ENCODE measurements at places on chromosomes 1 and 21.

- DNase-seq, result no peak
These were observed 864.0 kb downstream of the KCNT2 start for GRCh38 chr1:195744256-195744655.

- peak; percentile 78 for DNase-seq
These were observed 185.6 kb upstream of the NRIP1 start for GRCh38 chr21:15250384-15250783.

DNA sequence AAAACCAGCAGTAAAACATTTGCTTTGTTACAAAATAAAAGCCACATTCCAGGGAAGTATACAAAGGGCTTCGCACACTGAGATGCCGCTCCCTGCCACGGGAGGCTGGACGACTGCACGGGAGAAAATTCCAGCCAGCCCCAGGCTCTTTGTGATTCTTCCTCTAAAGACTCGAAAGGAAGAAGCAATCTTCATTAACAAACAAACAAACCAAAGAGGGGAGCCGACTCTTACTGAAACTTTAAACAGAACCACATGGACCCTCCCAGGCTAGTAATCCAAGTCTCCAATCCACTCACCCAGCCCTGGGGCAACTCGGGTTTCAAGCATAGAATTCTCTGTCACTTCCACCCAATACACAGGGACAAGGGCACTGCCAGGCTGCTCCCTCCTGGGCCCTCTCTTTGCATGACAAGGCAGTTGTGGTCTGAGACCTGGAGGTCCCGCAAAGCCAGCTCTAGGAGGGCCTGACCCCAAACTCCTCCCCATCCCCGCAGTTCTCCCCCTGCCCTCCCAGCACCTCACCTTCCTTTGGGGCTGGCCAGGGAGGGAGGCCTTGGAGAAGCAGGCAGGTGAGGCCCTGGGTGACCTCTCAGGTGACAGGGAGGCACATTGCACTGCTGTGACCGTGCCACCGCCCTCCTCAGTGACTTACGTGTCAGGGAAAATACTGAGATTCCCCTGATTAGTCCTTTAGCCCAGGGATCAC lies 26.6 kb upstream of the COL18A1 start:
- DNase-seq, result no peak

GRCh38 chr1:156468693-156469345 lies 31.8 kb downstream of the MEF2D start:
- DNase-seq, result no peak

- DNase-seq, result no peak
These were observed 6.3 kb upstream of the PADI1 start for GRCh38 chr1:17198476-17199258.

DNA sequence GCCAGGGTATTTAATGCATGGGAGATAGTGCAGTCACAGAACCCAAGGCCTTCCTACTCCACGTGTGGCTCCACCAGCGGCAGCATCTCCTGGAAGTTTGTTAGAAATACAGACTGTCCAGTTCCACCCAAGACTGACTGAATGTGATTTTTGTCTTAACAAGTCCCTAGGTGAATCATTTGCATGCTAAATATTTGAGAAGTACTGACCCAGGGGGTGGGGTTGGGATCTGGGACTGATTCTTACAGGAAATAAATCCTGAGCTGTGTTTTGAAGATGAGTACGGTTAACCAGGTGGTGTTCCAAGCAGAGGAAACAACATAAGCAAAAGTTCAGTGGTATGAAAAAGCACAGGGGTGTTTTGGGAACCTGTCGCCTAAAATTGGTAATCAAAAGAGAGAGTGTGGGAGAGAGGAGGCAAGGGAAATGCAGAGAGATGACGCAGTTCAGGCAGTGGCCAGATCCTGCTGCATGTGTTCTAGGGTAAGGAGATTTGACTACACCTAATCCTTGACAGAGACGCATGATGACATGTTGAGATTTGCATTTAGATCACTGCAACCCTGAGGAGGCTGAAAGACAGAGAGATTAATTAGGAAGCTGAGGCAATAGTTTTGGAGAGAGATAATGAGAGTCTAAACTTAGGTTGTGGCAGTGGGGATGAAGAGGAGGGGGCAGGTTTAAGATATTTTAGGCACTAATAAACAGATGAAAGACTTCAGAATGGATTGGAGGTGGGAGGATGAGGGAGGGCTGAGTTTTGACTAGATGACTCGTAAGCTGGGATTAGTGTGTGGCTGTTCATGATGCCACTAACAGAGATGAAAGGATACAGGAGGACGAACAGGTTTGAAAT lies 3.7 kb upstream of the ZNF326 start:
- DNase-seq, result peak; percentile 57

- no peak for DNase-seq
These were observed 128.9 kb downstream of the GRIK1 start for GRCh38 chr21:29810871-29811270.

GRCh38 chr1:41432481-41433280 lies 51.8 kb downstream of the EDN2 start:
- DNase-seq, result peak; percentile 93

GRCh38 chr1:64743954-64744491 lies 852 bp upstream of the RAVER2 start:
- DNase-seq, result peak; percentile 1

DNA sequence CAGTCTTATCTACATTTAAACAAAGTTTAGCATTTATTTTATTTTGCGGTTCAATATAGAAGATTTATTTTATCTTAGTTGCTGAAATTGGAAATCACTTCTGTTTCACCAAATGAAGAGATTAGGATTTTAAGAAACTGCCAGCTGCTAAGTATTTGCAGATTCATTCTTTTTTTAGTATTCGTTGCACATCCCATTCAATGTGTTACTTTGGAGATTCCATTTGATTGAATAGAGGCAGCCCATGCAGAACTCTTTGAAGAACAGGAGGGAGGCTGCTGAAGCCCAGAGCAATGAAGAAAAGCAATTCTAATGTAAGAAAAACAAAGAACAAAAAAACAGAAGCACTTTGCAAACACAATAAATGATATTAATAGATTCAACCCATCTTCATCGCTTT lies 38.6 kb upstream of the IL12RB2 start:
- DNase-seq, result no peak

DNA sequence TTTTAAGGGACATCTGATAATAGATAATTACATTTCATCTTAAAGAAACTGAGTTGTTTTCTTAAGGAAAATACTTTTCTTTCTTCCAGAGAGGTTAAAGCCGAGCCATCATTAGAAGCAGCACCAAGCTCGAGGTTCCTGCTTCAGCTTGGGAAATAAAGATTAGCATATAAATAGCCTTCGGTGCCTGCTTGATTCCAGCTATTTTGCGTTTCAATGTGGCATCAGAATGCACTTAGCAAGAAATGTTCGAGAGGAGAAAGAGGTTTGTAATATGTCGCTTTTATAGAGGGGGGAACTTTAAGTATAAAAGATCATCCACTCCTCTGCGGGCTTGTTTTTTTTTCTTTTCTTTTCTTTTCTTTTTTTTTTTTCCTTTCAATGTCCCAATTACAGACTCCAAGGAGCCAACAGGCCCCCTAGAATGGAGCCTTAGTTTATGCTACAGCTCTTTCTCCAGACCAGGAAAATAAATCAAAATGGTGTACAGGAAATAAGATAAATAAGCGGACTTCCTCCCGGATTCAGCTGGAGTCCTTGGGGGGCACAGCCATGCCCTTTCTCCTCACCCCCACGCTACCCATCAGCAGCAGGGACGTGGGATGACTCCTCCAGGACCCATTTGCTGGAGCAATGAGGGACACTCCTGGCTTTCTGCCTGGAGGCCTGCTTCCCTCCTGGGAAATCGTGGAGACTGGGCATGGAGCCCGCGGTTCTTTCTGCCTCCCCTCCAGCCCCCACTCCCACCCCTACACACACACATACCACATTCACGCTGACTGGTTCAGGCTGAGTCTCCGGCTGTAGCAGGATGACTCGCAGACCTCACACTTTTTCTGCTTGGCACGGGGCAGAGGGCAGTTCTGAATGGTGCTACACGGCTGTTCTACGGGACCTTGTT lies 131.6 kb downstream of the RRAGC start:
- peak; percentile 7 for DNase-seq

- DNase-seq, result no peak
These were observed 32.3 kb downstream of the SYF2 start for GRCh38 chr1:25199819-25200620.

DNA sequence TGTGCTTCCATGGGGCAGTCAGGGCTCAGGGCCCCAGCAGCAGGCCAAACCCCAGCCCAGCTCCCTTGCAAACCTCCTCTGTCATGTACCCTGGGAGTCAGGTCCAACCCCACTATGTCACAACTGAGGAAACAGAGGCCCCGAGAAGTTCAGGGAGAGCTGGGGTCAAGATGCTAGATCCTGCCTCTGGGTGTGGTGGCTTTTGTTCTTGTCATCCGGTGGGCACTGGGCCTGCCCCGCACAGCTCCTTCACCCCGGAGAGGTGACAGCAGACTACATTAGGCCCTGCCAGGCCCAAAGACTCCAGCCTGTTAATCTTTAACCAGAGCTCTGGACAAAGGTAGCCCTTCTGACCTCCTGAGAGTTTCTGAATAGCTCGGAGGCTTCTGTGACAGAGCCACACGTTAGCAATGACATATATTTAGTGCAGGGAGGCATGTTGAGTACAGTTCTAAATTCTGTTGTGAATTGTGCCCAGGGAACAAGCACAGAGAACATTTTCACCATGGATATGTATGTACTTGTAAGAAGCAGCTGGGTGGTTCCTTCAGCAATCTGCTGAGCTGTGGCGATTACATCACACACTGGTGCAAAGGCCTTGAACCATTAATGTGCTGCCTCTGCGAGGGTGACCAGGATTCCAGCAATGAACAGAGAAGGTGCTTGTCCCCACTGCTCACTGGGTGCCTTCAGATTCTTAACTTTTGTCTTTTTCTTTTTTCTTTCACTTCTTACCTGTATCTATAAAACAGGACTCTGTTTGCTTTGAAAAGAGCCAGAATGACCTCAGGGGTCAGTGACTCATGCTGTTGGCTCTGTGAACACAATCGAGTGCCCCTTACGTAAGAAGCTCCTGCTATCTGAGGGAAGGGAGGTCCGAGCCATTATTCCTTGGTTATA lies 102.8 kb downstream of the RHOU start:
- peak; percentile 94 for DNase-seq

DNA sequence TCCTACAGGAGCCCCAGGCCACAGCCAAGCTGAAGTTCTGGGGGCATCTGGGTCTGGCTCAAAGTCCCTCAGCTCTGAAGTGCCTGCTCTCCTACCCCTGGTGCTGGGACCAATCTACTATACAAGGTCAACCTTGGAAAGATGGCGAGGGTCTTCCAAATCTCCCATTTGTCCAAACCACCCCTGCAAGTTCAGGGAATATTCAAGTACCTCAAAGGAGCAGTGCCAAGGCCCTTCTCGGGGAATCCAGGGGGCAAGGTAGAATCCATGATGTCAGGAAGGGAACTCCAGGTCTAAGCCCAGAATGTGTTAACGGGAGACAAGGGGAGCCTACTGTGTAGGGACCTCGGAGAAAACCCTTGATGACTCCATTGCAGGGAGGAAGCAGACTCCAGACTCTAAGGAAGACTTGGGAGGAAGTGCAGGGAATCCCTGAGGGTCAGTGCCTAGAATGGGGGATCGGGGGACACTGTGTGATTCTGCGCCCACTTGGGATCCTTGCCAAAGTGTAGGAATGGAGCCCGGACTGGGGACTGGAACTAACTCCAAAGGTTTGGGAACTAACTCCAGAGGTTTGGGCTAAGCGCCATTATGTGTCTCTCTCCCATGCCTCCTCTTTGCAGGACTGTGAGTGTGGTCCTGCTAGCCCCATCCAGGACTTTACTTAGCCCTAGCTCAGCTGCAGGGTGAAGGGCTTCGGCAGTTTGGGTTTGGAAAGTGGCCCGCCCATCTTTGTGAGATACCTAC lies 8.7 kb downstream of the TAL1 start:
- DNase-seq, result no peak

GRCh38 chr1:196497817-196498216 lies 110.4 kb downstream of the KCNT2 start:
- DNase-seq, result no peak

DNA sequence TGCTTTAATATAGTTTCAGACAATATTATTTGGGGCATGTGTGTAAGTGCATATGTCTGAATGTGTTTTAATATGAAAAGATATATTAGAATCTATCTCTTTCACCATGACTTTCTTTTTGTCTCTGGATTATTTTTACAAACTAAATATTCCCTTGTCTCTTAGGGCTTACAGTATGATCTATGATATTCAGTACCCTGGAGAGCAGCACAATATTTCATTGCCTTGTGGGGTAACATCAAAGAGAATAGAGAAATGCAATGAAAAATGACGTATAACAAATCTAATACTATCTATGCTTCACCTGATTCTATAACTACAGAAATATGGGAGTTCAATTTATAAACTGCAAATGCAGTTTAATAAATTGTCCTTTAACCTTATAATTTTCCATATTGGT lies 2084.5 kb downstream of the MRPL39 start:
- DNase-seq, result no peak

GRCh38 chr1:93447481-93448291 lies at the start of gene FNBP1L:
Gene FNBP1L, plus strand, starts transcription at chr1:93448118. Its CDS starts 164 bp downstream, at chr1:93448282.
- DNase-seq, result peak; percentile 73

DNA sequence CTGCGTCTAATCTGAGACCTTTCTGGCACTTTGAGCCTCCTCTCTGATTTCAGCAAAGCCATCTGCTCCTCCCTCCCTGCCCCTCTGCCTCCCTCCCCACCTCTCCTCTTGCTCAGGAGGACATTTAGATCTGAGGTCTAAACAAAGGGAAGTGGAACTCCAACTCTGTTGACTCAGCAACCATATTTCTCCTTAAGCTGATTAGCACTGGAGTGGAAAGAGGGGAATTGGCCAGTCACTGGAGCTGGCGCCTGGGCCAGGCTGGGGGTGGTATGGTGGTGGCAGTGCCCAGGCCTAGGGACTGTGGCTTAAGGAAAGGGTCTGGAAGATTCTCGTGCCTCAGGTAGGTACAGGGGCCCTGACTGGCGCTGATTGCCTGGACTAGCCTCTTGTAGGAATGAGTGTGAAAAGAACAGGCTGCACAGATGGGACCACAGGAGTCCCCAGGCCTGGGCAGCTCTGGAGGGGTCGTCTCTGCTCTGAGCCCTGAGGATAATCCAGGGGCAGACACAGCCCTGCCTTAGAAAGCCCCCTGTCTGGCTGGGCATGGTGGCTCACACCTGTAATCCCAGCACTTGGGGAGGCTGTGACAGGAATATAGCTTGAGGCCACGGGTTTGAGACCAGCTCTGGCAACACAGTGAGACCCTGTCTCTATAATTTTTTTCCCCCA lies 11.9 kb downstream of the SH2D2A start:
- DNase-seq, result no peak

DNA sequence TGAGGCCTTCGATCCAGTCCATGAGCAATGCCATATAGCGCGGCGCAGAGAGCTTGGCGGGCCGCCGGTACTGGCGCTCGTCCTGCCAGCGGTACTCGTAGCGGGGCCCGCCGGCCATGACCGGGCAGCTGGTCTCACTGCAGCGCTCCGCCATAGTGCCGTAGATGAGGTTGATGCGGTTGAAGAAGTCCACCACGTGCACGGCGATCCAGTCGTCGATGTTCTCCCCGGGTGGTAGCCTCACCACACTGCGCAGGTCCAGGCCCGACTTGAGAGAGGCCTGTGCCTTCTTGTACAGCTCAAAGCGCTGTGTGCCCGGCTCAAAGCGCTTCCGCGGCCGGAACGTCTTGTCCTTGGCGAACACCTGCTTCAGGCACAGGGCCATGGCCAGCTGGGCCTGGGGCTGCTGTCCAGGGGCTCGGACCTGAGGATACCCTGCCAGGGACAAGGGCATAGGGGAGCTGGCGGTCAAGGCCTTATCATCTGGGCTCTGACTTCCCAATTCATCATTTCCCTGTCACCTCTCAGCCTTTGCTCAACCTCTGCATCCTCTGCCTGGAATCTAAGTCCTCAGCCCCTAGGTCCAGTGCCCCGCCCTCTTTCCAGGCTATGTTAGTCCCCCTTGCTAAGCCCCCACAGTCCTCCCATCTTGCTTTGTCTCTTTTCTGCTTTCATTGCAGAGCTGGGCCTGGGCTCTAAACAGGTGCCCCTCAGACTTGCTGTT lies 3.5 kb downstream of the MOB3C start:
- no peak for DNase-seq
